ENCODE measurements at places on chromosomes 11 and 22. TPM values are rescaled to one million over a fixed set of nuclear protein-coding genes. Genes with fewer than 3 reads are reported as not detected.

Gene ZNF214
- 13.9 TPM for polyA plus RNA-seq

Gene SLC6A5
- 0.14 TPM for polyA plus RNA-seq

DNA sequence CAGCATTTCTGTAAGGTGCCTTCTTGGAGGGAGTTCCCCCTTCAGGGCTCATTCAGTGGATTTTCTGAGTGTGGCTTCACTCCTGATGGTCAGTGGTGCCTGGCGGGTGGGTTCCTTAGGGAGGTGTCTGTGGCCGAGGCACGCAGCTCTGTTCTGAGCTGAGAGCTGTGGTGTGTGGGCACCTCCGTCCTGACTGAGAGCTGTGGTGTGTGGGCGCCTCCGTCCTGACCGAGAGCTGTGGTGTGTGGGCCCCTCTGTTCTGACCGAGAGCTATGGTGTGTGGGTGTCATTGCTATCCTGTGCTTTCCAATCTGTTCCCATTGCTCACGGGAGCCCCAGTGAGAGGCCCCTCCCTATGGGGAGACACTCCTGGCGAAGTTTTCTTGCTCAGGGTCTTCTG lies 39.8 kb downstream of the MUC6 start:
- no peak for DNase-seq

- DNase-seq = no peak
These were observed 9.2 kb upstream of the APOL5 start for GRCh38 chr22:35708453-35708852.

- DNase-seq = no peak
These were observed 1.7 kb downstream of the RASL10A start for GRCh38 chr22:29313576-29314466.

- DNase-seq = no peak
These were observed 4.2 kb upstream of the RASGRP2 start for GRCh38 chr11:64747961-64748665.

DNA sequence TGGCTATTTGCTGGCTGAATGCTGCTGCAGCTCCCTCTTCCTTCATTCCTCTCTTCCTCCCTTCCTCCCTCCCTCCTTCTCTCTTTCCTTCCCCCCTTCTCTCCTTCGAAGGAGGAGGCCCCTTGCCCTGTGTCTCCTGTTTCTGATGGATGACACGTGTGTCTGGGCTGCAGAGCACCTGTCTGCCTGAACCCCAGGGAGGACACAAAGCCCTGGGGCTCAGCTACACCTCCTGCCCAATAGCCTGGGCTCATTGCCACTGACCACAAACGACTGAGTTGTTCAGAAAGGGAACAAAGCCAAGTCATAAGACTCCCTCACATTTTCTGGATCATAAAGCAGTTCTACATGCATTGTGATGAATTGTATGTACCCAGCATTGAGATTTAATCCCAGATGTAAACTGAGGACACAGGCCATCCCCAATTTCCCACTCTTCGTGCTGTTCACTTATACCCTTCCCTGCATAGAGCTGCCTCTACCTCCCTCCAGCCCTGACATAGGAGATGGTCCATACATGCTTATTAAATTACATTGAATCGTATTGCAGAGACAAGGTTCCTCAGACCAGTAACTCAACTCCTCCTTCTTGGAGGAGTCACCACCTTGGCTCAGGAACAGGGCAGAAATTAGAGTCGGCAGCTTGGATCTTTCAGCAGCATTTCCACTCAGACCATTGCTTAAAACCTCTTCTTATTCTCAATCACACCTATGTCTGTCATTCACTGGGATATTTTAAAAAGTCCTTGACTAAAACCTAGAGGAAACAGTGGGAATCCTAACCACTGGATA lies 1.2 kb downstream of the CSRP3 start:
- DNase-seq = no peak

- no peak for DNase-seq
These were observed 10.4 kb downstream of the IL18BP start for GRCh38 chr11:72009156-72009555.

GRCh38 chr11:128244871-128245270 lies 342.5 kb downstream of the ETS1 start:
- no peak for DNase-seq
